ENCODE measurements at places on chromosomes 2 and 18.

- DNase-seq = no peak
These were observed 28.6 kb downstream of the SH3RF3 start for GRCh38 chr2:109157563-109158105.

GRCh38 chr2:103145739-103146138 lies 383.9 kb downstream of the TMEM182 start:
- no peak for DNase-seq

DNA sequence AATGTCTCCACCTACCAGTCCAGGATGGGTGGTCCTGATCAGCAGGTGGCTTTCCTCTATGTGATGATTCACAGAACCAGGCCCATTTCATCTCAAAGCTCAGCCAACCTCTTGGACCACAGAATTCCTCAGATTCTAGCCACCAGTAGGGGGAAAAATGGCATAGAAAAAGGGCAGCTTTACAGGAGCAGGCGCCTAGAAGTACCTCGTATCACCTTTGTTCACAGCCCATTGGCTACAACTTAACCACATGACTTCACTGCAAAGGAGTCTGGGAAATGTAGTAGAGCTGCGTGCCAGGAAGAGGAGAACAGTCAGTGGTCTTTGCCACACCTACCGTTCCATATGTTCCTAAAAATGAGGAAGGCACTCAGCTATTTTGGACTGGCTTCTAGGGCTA lies 62.8 kb upstream of the DTNA start:
- no peak for DNase-seq

DNA sequence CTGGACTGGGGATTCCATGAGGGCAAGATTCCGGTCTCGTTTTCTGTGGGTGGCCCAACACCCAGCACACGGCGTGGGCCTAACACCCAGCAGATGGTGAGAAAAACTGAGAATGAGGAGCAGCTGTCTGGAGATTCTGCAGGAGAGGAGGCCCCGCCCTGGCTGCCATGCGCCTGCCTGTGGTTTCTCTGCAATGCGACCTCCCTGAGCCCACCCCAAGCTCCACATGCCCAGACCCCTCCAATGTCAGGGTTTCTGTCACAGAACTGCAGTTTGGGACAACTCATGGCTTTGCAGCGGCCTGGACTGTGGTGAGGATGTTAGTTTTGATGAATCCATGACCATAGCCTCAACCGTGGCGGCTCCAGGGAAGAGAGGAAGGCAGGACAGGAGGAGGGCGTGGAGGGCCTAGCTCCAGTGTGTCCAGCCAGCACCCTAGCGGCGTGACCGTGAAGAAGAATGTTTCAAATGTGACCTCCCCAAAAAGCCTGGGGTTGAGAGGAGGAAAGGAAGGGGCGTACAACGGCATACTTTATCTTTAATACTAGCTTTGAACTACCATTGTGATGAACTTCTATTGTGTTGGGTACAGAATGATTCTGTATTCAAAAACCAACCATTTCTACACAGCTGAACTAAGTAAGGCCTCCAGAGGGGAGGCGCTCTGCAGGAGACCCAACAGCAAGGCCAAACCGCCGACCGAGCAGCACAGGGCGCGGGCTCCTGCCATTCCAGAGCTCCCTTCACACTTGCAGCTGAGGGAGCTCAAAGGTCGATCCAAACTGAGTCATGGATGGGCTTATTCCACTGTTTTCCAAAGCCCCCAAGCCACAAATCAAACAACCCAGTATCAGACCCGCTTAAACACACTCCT lies 3.4 kb downstream of the PXDN start:
- no peak for DNase-seq

- no peak for DNase-seq
These were observed 4.0 kb upstream of the CKAP2L start for GRCh38 chr2:112768432-112768831.

DNA sequence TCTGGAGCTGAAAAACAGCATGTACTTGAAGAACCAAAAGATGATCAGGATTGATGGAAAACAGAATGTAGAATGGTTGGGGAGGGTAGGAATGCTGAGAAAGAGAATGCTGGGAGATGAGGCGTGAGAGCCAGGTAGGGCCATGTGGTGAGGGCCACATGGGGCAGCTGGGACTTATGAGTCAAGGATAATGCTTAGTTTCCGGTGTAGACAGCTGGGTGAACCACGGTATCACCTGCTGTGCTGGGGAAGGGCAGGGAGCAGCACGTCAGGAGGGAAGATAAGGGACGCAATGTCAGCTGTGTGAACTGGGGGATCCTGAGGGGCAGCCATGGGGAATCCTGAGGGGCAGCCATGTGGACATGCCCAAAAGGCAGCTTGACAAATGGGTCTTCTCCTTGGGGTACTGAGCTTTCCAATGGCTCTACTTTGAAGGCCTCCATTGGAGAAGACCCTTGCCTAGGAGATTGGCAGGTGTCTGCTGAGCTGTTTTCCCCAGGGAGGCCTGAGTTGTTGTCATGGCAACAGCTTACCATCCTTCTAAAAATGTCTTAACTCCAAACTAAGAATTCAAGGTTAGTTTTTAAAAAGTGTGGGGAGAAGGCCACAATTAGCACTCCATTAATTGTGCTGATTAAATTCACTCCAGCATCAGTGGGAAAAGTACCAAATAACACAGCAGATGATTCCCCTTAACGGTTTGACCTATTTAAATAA lies 51.1 kb downstream of the MTHFD2 start:
- DNase-seq = no peak

- DNase-seq = no peak
These were observed 67.3 kb downstream of the SH3RF3 start for GRCh38 chr2:109196081-109196875.

All from non-pigmented ciliary epithelial cell (primary cell).